ENCODE measurements at places on chromosomes 16 and 17.
A peak's percentile ranks its signal among the peaks of the same experiment; 100 is the strongest.

DNA sequence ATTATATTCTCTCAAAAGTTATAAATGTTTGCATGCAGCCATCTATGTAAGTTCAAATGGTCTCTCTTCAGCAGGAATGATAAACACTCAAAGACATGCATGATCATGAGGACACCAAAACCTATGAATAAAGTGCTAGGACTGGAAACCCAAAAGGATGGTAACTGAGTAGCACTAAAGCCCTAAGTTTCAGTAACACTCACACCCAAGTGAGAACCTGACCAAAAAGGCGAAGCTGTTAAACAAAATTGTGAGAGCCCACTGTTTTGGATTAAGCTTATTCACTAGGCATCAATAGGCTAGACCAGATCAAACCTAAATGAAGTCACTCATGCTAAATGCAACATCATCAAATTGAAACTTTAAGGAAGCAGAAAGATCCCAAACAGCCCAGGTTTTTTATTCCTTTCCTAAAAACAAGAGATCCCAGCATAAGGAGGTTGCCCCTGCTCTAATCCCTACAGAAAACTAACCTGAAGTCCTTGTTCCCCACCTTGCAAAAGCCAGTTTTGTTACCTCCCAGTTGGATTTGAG lies 42.4 kb downstream of the GLG1 start:
- no peak for DNase-seq

DNA sequence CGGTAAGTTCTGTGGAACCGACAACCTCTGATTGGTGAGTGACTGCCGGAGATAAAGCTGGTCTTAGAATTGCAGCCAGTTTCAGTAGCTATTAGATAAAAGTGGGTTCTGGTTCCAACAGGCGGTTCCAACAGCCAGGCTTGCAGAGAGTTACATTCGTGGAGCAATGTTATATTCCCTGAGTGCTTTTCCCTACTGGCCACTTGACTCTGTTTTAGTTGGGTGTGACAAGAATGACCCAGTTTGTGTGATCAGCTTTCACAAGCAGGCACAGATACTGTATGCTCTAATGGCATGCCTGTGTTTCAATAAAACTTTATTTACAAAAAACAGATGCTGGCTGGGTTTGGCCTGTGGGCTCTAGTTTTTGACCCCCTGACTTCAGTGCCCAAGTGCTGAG lies 196.6 kb downstream of the SNX29 start:
- DNase-seq: no peak

GRCh38 chr17:9360677-9361081 lies 214.9 kb downstream of the STX8 start:
- DNase-seq: no peak

DNA sequence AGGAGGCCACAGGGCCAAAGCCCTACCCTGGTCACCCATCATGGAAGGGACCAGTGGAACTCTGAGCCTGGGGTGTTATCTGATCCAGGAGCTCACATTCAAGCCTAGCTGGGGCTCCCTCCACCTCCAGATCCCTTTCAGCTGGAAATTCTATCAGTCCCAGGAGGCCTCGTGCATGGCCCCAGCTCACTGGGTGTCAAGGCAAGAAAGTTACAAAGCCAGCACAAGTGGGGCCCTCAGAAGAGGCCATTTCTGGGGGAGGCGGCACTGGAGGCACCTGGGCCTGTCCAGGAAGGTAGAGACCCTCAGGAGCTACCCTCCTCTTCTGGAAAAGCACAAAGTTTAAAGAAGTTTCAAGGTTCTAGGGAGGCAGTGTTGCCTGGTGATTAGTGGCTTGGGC lies 4.8 kb downstream of the CA7 start:
- no peak for DNase-seq

GRCh38 chr16:5639531-5639930 lies 541.9 kb upstream of the EEF2KMT start:
- DNase-seq: no peak

DNA sequence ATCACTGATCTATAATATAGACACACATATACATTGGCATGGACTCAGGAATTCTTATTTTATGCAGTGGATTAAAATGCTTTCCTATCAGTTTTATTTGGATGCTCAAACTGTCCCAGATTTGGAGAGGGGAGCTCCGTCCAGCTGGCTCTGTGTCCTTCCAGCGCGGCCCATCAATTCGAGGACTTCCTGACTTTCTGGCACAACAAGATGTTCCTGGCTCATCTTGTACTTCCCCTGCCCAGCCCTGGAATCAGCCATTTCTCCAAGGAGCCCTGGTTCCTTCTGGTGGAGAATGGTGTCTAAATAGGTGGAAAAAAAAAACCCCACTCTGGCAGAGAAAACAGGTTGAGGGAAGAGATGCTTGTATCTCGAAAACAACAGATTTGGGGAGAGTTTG lies 94.5 kb downstream of the CRISPLD2 start:
- DNase-seq: no peak

GRCh38 chr16:83356986-83357385 lies 450.8 kb upstream of the HSBP1 start:
- DNase-seq: no peak

DNA sequence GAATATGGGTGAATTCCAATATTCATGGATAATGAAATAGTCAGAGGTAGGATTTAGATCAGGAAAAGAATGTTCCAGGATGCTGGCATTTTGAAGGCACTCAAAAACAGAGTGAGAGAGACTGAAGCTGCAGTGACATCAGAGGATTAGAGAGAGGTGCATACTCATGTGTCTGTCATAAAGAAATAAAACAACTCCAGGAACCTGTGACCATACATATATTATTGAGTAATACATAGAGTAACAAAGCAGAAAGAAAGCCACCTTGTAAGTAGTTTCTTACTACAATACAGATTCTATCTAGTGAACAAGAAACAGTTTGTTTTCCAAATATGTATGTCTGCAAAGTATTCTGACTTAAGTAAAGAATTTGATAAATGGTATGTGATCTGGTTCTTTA lies 62.3 kb upstream of the PHOSPHO1 start:
- no peak for DNase-seq

- DNase-seq: no peak
These were observed 70.9 kb upstream of the ARL4D start for GRCh38 chr17:43327834-43328420.

- no peak for DNase-seq
These were observed 7.4 kb downstream of the NTHL1 start for GRCh38 chr16:2040041-2040786.

GRCh38 chr17:67442787-67443624 lies 65.9 kb downstream of the PITPNC1 start:
- no peak for DNase-seq

GRCh38 chr16:25110387-25110947 lies 1.1 kb upstream of the LCMT1 start:
- no peak for DNase-seq

DNA sequence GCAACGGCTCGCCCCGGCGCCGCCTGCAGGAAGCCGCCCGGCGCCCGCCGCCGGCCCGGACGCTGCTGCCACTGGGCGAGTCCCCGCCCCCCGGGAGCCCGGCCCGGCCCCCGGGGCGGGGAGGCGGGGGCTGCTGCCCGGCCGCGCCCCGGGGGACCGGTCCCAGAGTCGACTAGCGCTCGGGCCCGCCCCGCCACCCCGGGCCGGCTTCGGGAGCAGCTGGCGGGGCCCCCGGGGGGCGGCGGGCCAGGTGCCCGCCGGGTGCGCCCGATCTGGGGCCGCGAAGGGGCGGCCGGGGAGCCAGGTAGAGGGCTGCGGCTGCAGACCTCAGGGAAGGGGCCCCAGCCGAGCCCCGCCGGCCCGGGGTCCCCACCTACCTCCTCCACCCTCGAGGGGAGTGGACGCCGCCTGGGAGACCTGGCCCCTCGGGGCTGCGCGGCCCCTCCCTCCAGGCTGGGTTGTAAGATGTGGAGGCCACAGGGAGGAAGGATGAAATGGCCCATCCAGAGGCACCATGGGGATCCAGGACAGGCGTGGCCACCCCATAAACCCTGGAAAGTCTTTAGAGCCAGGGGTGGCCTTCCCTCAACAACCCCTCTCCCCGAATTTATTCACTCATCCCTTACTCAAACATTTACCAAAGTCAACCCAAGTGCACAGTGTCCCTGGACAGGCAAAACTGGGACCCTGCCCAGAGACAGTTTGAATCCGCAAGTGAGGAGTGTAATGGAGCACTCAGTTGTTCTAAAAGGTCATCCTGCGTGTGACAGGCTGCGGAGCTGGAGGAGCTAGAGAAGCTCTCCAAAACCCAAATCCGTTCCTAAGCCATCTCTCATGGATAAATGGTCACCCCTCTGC lies at the start of gene CDYL2:
CDYL2 (minus strand) TSS at position 73 of the 858 bp plus-strand sequence. CDS start 425 bp downstream, outside the sequence.
- DNase-seq: peak; percentile 21

- no peak for DNase-seq
These were observed 32.5 kb downstream of the ANKRD40 start for GRCh38 chr17:50675190-50675589.

GRCh38 chr16:79845033-79845733 lies 244.6 kb upstream of the MAF start:
- no peak for DNase-seq

- DNase-seq: no peak
These were observed 101.9 kb downstream of the NDE1 start for GRCh38 chr16:15751940-15752339.

DNA sequence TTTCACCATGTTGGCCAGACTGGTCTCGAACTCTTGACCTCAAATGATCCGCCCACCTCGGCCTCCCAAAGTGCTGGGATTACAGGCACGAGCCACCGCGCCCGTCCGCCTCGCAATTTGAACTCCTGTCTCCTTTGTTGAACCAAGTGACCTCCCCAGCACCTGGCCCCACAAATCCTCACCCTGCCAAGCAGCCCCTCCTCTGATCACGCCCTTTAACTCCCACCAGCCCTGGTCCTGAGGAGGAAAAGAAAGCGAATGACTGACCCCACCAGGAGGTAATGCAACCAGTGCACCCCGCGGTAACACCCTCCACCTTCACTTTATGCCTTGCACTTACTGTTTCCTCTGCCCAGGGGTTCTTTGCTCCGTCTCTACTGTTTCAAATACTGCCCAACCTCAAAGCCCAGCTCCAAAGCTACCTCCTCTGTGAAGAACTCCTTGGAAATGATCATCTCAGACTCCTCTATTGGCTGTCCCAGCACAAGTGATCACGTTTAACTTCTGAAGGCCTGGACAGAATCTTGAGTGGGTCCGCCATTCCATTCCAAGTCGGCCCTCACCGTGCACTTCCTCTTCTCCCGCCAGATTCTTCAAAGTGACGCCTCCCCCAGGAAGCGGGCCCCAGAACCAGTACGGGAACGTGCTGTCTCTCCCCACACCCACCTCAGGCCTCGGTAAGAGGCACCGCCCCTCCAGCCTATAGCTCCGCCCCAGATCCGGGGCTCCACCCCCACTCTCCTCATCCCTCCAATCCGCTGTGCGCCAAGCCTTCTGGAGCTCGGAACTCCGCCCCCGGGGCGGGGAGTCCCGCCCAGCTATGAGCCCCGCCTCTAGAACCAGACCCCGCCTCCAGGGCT lies 4.4 kb downstream of the CD19 start:
- peak; percentile 95 for DNase-seq

DNA sequence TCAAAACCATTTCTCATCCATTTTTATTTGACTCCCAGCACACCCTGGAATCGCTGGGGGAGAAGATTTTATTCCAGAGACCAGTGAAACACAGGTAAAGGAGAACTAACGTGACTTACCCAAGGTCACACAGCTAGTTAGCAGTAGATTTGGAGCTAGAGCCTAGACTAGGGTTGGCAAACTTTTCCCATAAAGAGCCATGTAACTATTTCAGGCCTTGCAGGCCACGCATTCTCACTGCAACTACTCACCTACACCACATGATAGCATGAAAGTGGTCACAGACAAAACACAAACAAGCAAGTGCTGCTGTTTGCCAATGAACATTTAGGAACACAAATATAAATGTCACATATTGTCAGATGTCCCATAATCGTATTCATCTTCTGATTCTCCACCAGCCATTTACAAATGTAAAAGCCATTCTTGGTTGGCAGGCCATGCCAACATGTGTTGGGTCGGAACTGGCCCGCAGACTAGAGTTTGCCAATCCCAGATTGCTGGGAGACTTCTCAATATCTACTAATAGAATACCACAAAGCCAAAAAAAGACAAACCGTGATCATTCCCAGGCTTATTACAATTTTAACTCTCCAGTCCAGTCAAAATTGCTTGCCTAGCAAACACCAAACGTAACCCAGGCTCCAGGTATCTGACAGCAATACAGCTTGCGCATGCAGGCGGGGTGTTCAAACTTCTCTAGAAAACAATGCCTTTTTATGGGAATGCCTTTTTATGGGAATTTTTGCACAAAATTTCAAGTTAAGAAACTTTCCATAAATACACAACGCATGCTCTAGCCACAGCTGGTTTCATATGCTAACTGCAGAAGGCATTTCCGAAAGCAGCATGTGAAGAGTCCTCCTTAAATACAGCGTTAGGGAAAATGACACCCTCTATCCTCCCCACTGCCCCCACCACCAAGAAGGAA lies 20.9 kb downstream of the ZFHX3 start:
- no peak for DNase-seq

DNA sequence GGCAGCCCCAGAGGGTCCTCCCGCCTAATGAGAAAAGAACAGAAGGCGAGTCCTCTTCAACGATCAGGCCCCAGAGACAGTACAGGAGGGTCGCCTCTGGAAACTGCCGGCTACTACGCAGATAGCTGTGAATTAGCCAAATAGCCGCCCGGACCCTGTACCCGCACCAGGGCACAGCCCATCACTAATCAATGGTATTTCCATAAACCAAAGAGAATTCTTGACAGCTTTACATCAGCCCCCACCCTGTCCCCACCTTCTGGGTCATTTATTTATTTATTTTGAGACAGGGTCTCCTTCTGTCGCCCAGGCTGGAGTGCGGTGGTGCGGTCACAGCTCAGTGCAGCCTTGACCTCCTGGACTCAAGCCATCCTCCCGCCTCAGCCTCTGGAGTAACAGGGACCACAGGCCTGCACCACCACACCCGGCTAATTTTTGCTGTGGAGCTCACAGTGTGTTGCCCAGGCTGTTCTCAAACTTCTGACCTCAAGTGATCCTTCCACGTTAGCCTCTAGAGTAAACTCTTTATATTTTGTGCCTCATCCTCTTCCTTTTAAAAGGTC lies 805 bp upstream of the CLCN7 start:
- no peak for DNase-seq
